ENCODE measurements at places on chromosomes 3 and 15.

GRCh38 chr3:38878646-38879045 lies 62.6 kb upstream of the SCN10A start:
- DNase-seq = no peak

DNA sequence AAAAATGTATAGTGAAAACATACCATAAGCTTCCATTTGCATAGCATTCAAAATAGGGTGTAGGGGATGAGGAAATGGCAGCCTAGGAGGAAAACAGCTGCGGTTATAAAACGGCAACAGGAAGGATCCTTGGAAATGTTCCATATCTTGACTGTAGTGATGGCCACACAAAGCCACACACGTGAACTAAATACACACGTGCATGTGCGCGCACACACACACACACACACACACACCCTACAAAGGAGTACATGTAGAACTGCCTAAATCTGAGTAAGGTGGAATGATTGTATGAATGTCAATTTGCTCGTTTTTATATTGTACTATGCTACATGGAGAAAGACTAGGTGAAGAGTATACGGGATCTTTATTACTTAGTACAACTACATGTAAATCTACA lies 3.9 kb upstream of the IREB2 start:
- DNase-seq = no peak

DNA sequence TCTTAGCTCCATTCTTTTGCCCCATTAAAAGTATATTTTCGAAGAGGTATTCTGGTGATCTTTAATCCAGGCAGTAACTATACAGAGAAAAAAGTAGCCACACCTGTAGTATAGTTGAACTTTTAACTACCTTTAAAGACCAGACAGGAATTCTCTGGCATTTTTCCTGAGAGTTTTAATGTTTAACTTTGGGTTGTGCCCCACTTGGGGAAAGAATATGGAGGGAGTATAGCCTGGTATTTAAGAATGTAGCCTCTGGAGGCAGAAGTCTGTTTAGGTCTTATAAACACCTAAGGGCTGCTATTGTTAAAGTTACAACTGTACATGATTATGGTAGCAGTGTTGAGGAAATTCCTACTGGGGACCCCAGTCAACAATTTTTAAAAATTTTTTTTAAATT lies 19.3 kb downstream of the C3orf85 start:
- DNase-seq = no peak

DNA sequence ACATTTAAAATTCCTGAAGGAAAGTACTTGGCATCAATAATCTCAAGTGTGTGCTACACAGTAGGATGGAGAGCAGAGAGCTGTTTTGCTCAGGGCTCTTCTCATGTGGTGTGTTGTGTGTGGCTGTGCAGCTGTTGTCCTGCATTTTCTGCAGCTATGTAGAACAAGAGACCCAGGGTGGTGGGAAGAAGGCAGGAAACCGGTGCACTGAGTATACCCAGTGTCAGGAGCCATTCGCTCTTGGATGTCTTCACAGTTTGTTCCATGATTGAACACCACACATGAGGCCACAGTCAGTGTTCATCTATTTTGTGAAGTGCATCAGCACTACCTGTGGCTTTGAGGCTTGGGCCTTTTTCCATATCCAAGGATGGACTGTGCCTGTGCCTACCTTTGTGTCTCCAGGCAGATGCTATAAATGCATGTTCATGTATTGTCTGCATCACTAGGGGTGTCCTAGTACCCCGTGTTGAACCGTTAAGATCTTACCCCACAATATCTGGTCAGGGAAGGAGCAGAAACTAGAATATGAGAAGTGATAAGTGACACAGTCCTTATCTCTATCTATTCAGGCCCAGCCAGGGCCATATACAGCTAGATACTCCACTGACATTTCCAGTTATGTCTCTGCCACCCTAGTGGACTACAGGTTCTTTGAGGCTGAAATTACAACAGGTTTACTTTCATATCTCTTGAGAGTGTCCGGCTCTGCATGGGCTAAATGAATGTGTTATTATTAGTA lies 194.3 kb downstream of the NR2F2 start:
- no peak for DNase-seq

DNA sequence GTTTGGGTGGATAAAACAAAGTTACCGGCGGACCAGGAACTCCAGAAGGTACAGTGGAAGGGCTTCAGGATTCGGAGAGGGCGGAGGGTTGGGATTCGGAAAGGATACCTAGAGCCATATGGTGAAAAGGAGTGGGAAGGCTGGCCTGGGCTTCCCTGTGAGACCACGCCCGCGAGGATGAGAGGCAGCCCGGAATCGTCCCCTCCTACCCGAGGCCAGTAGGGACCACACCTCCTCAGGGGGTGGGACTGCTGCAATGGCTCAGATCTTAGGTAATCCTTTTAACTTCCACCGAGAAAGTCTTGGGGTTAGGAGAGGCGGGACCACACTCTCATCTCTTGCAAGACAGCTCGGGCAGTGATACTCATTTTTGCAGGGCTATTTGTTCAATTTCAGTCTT lies 511.3 kb downstream of the OCA2 start:
- DNase-seq = no peak
